ENCODE measurements at places on chromosomes 11 and 22.

- no peak for DNase-seq
Observed at GRCh38 chr11:118263695-118264568, at the start of gene MPZL2. Gene MPZL2, minus strand, starts transcription at chr11:118264297. Its CDS starts 144 bp downstream, at chr11:118264153.

DNA sequence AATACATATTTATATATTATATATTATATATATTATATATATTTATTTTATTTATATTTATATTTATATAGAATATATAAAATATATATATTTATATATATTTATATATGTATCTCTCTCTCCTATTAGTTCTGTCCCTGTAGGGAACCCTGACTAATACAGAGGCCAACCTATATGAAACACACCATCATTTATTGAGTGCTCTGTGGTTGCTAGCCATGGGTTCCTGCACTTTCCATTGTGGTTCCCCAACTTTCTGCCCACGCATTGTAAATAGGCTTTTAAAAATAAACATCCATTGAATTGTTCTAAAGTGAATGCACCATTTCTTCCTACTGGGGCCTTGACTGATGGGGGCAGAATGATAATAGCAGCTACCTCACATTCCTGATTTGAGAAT is 93.8 kb upstream of the SESN3 start:
- no peak for DNase-seq

DNA sequence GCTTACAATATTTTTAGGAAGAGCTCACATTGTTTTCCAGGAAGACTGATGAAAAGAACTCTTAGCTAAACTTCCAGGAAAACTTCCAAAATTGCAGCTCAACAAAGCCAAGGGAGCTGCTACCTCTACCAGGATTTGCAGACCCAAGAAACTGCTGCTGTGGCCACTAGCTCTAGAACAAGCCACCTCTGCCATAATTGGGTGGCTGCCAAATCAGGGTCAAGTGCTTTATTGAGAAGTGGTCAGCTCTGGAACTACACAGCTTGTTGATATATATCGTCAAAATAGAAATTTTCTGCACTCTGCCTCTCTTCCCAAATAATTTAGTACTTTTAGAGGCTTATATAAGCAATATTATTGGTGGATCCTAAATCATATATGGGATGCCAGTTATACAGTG is 371.8 kb upstream of the CHORDC1 start:
- no peak for DNase-seq

DNA sequence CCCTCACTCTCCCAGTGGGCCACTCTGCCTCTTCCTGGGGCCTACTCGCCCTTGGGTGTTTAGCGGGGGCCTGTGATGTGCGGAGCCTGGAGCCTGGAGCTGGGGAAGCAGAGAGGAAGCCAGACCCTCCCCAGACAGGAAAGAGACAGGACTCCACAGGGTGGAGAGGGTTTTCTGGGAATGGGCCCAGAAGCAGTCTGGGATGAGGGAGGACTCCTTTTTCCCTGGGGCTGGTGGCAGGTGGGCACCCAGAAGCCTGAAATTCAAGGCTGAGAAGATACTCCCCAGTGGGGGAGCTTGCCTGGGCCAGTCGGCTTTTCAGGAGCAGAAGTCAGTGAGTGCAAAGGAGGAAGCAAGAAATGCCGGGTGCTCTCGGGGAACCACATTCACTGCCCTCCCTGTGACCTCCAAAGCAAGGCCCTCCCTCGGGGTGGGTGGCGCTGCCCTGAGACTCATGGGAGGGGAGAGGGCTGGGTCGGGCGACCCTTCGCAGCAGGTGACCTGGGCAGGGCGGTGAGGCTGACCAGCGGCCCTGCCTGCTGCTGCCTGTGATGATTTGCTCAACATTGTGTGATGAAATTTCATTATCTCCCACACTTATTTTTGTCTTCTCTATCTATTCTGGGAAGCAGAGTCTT is 1377.4 kb downstream of the BRD1 start:
- DNase-seq: no peak

- no peak for DNase-seq
Observed at GRCh38 chr22:23682077-23682476, 8.7 kb upstream of the RGL4 start.

GRCh38 chr11:130145975-130146776 is 13.4 kb upstream of the ST14 start:
- no peak for DNase-seq

DNA sequence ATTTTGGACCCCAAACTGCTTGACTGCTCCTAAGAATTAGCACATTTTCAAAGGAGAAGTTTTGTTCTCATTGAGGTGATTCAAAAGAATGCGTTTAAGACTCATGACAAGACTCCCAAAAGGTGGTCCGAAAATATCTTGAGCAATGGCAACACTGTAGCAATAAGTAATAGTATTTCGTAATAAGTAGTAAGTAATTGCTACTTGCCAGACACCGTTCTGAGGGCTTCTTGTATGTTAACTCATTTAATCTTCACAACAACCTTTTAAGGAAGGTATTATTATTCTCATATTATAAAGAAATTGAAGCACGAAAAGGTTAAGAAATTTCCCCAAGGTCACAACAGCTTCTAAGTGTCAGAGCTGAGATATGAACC is 184.0 kb upstream of the SORL1-AS1 start:
- DNase-seq: no peak

DNA sequence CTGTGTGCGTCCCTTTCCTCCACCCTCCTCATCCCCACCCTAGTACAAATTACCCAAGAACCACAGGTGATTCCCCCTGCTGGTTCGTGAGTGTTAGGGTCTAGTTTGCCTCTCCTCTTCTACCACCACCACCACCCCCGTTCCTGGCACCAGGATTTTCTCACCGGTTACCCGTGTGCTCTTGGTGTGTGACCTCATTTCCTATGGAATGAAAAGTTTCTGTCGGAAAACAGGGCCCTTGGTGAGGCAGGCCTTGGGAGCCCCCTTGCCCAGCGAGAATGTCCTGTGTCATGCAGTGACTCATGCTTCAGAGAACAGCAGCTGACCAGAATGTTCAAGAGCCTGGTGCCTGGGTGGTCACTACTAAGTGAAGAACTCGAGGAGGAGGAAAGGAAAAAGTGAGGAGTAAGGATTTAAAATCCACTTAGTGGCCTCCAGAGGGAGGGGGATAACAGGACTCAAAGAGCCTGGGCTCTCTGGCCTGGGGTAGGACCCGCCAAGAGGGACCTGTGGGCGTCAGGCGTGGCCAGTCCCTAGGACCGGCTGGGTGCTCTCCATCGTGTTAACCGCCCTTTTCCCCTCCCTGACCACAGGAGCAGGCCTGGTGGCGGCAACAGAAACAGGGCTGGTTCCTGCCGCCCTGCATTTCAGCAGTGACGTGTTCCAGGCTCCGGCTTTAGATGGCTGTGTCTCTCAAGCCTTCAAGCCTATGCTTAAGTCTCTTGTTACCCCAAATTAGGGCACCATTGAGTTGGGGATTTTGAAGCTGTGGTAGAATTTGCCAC is 30.2 kb downstream of the C22orf31 start:
- no peak for DNase-seq
